ENCODE measurements at places on chromosomes 7 and 10. TPM values are rescaled to one million over a fixed set of nuclear protein-coding genes. Genes with fewer than 3 reads are reported as not detected.

GRCh38 chr10:26407406-26407969 is 30.7 kb upstream of the APBB1IP start:
- DNase-seq: no peak
- no peaks in the 10 kb centered on the region for H3K4me1 ChIP-seq

DNA sequence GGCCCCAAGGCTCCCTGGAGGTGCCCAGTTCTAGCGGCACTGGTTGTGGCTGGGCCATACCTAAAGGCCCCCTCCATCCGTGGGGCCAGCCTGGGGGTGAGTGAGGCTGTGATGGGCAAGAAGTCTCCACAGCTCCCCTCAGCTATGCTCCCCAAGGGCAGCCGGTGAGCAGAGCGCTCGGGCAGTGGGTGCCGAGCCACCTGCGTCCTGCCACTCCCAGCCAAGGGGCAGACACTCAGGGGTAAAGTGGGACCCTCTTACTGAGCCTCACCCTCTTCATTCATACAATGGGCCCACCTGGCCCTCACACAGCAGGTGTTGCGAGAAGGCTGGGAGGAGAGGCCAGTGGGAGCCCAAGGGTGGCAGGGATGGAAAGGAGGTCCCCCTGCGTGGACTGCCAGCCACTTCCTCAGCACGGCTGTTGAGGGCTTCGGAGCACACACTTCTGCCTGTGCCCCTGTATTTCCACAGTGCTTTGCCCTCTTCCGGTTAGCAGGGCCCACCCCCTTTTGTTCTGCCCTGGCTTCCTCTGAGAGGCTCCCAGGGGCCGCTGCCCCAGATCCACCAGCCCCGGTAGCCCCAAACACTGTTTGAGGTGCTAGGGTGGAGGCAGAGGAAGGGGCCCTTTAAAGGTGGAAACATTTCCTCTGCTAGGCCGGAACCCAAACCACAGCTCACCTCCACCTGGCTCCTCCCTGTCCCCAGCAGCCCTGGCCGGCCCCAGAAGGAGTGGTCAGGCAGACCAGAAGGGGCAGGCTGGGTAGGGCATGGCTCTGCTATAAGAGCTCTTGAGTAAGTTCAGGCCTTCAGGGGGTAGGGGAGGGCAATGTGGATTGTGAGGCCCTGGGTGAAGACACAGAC is 16.4 kb upstream of the C10orf105 start:
- no peak overlapping the region for H3K4me3 ChIP-seq
- H3K27me3 ChIP-seq: no peaks in the 10 kb centered on the region
- no peak for DNase-seq
- H3K4me1 ChIP-seq: peaks cover 43% of the 10 kb centered on the region

GRCh38 chr7:30411173-30411572 is 67.4 kb downstream of the NOD1 start:
- H3K4me1 ChIP-seq: no peaks in the 10 kb centered on the region
- no peak overlapping the region for H3K27ac ChIP-seq
- DNase-seq: no peak
- no peaks in the 10 kb centered on the region for H3K27me3 ChIP-seq

DNA sequence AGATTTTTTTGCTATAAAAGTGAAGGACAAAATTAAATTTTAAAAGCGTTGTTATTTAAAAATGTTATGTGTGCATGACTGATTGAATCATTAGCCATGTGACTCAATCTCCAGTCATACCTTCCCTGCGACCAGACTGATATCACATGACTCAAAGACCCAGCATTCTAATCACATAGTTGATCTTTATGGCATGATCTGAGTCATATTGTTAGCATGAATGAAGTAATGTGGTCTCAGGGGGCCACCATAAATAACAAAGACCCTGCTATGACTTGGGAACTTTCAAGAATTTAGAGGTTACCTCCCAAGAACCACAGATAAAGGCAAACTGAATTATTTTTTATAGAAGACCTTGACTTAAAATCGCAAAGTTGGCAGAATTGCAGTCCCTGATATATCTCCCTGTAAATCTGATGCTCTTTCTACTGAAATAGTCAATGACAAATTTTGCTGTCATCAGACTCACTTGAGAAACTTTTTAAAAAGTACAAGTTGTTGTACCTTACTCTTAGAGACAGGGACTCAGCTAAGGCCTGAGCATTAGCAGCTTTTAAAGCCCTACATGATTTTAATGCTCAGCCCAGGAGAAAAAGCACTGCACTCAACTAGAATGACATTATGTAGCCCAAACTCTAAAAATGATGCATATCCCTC is 717.3 kb downstream of the XPNPEP1 start:
- DNase-seq: no peak
- no peak overlapping the region for H3K27ac ChIP-seq
- no peaks in the 10 kb centered on the region for H3K4me1 ChIP-seq
- H3K36me3 ChIP-seq: no peaks in the 10 kb centered on the region
- no peaks in the 10 kb centered on the region for H3K27me3 ChIP-seq

GRCh38 chr7:82736633-82737032 is 293.1 kb upstream of the CACNA2D1 start:
- H3K27ac ChIP-seq: no peak overlapping the region
- no peaks in the 10 kb centered on the region for H3K36me3 ChIP-seq
- DNase-seq: no peak
- H3K4me3 ChIP-seq: no peak overlapping the region

- H3K27me3 ChIP-seq: peaks cover 14% of the 10 kb centered on the region
- H3K27ac ChIP-seq: no peak overlapping the region
- peaks cover 10% of the 10 kb centered on the region for H3K4me1 ChIP-seq
- peak; percentile 57 for DNase-seq
- no peak overlapping the region for H3K4me3 ChIP-seq
- peaks cover 56% of the 10 kb centered on the region for H3K36me3 ChIP-seq
Observed at GRCh38 chr7:151377406-151377805, 32.4 kb downstream of the WDR86 start.

Gene TAS2R16
- total RNA-seq: not detected

- DNase-seq: no peak
- H3K27me3 ChIP-seq: peaks cover 98% of the 10 kb centered on the region
- no peaks in the 10 kb centered on the region for H3K36me3 ChIP-seq
- H3K27ac ChIP-seq: no peak overlapping the region
- H3K4me3 ChIP-seq: no peak overlapping the region
- H3K4me1 ChIP-seq: no peaks in the 10 kb centered on the region
Observed at GRCh38 chr7:25858525-25859411, 293.2 kb upstream of the NFE2L3 start.

DNA sequence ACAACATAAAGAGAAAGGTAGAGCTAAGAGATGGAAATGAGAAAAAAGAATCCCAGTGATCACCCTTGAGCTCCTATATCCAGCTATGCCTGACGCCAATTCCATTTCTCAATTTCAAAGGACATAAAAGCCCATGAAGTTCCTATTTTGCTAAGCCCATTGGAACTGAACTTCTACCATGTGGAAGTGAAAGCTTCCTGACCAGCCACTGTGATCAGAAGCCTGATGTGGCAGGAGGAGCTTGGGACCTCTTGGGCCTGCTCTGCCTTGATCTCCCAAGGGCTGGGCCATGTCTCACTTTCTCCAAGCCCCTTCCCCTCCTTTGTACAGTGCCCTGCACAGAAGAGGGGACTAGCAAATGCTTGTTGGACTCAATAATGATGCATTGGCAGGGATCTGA is 52.7 kb downstream of the PRLHR start:
- no peak overlapping the region for H3K4me3 ChIP-seq
- H3K27ac ChIP-seq: no peak overlapping the region
- no peaks in the 10 kb centered on the region for H3K4me1 ChIP-seq
- DNase-seq: no peak
- no peaks in the 10 kb centered on the region for H3K36me3 ChIP-seq

DNA sequence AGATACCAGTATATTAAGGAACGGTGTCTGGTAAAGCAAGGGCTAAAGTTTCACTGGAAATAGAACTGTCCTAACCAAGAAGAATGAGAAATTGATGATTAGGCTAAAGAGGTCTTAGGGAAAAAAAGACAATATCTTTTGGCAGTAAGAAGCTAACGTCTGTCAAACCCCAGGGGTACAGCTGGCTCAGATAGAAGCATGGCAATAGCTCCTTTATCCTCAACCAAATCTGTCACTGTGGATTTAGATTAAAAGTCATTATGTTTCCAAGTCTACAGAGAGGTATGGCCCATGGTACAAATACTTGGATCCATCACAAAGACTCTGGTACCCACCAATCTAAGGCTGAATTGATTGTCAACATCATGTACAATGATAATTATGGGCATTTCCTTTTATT is 8.6 kb upstream of the SLC16A9 start:
- no peaks in the 10 kb centered on the region for H3K36me3 ChIP-seq
- H3K4me3 ChIP-seq: no peak overlapping the region
- no peak for DNase-seq
- no peak overlapping the region for H3K27ac ChIP-seq
- H3K4me1 ChIP-seq: no peaks in the 10 kb centered on the region

GRCh38 chr10:8898745-8899330 is 844.4 kb downstream of the GATA3 start:
- no peaks in the 10 kb centered on the region for H3K36me3 ChIP-seq
- H3K4me1 ChIP-seq: no peaks in the 10 kb centered on the region
- no peak overlapping the region for H3K27ac ChIP-seq

Gene ACTL6B
- total RNA-seq: not detected

Gene GPRIN2
- 56.2 TPM for total RNA-seq

Gene ZNF775
- 4.4 TPM for total RNA-seq

Gene SPDYE8
- not detected for total RNA-seq

DNA sequence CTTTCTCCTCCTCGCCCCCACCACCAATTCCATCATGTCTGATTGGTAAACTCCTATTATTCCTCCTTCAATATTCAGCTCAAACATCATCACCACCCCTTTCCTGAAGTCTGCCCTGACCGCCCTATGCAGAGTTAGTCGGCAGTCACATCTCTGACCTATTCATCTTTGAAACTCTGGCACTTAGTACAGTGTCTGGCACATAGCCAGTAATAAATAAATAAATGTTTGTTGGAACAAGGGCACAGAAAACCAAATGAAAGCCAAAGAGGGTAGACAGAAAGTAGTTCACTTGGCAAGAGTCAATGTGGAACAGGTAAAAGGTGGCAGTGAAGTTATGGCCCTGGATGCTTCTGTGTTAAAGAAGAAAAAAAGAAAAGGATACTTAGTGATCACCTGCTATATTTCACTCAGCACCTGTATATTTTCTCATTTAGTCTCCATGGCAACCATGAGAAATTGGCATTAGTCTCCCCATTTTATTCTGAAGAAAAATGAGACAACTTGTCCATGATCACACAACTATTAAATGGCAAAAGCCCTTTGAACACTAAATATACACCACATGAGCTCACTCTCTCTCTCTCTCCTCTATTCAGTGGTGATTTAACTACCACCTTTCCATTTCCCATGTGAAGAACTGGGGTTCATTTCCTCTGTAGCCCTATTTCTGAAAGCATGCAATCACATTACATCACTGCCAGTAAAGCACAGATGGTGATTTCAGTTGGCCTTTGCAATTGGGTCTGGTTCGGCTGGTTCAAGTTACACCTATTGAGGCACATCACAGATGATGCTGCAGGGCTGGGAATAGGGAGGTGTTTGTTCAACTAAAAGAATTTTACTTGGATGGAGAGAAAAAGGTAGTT is 25.3 kb downstream of the CHCHD3 start:
- no peaks in the 10 kb centered on the region for H3K27me3 ChIP-seq
- no peak overlapping the region for H3K27ac ChIP-seq
- no peaks in the 10 kb centered on the region for H3K36me3 ChIP-seq
- peaks cover 8% of the 10 kb centered on the region for H3K4me1 ChIP-seq

GRCh38 chr10:5117026-5117425 is 22.8 kb downstream of the AKR1C3 start:
- H3K4me3 ChIP-seq: no peak overlapping the region
- H3K27ac ChIP-seq: no peak overlapping the region
- no peaks in the 10 kb centered on the region for H3K4me1 ChIP-seq
- H3K36me3 ChIP-seq: no peaks in the 10 kb centered on the region
- no peaks in the 10 kb centered on the region for H3K27me3 ChIP-seq

Gene ZEB1
- 55.2 TPM for total RNA-seq

GRCh38 chr7:101108330-101108857 is 18.5 kb upstream of the SERPINE1 start:
- peaks cover 21% of the 10 kb centered on the region for H3K4me1 ChIP-seq
- no peak for DNase-seq
- no peaks in the 10 kb centered on the region for H3K36me3 ChIP-seq
- H3K4me3 ChIP-seq: no peak overlapping the region

Gene MDH2
- total RNA-seq: 106 TPM

Gene PSPH
- 10.1 TPM for total RNA-seq

DNA sequence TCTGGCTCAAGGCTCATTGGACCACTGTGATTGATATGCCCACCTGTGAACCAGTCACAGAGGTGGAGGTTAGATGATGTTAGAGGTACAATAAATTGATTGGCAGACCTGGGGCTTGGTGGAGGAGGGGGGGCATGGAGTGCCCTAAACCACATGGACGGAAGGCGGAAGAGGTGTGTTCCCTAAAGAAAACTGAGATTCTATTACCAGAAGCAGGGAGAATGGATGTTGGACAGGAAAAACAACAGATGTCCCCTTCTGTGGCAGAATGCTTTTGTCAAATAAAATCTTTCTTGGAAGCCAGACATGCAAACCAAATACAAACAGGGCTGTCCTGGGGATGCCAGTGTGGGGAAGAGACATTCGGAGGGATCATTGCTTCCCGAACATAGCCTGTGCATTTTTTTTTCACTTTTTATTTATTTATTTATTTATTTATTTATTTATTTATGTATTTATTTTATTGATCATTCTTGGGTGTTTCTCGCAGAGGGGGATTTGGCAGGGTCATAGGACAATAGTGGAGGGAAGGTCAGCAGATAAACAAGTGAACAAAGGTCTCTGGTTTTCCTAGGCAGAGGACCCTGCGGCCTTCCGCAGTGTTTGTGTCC is 433.9 kb downstream of the RPS24 start:
- no peaks in the 10 kb centered on the region for H3K36me3 ChIP-seq
- H3K27ac ChIP-seq: no peak overlapping the region

- H3K4me1 ChIP-seq: no peaks in the 10 kb centered on the region
- H3K4me3 ChIP-seq: no peak overlapping the region
- H3K27ac ChIP-seq: no peak overlapping the region
- DNase-seq: no peak
- H3K27me3 ChIP-seq: no peaks in the 10 kb centered on the region
Observed at GRCh38 chr10:126331101-126331500, 57.2 kb downstream of the ADAM12 start.

All from upper lobe of right lung (tissue), 1 donor.